T-helper 1 cell (primary cell): ENCODE measurements at places on chromosomes 7 and 10.

GRCh38 chr7:101066141-101066832 lies 19.0 kb upstream of the TRIM56 start:
- no peak for DNase-seq

DNA sequence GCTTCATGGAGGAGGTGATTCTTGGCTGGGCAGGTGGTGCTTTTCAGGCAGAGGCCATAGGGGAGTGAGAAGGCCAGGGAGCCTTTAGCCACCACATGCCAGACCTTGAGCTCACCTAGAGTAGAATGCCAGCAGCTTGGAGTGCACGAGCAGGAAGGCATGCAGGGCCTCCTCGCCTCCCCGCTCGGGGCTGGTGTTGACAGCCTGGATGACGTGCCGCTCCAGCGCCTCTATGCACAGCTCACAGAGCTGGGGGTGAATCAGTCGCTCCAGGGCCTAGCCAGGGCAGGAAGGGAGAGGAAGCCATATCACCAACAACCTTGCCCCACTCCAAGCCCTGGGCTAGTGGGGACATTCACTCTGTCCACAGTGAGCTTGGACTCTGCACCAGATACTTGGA lies 15.7 kb downstream of the HPS1 start:
- DNase-seq, result no peak

- DNase-seq, result no peak
Observed at GRCh38 chr7:25860275-25861163, 291.5 kb upstream of the NFE2L3 start.

DNA sequence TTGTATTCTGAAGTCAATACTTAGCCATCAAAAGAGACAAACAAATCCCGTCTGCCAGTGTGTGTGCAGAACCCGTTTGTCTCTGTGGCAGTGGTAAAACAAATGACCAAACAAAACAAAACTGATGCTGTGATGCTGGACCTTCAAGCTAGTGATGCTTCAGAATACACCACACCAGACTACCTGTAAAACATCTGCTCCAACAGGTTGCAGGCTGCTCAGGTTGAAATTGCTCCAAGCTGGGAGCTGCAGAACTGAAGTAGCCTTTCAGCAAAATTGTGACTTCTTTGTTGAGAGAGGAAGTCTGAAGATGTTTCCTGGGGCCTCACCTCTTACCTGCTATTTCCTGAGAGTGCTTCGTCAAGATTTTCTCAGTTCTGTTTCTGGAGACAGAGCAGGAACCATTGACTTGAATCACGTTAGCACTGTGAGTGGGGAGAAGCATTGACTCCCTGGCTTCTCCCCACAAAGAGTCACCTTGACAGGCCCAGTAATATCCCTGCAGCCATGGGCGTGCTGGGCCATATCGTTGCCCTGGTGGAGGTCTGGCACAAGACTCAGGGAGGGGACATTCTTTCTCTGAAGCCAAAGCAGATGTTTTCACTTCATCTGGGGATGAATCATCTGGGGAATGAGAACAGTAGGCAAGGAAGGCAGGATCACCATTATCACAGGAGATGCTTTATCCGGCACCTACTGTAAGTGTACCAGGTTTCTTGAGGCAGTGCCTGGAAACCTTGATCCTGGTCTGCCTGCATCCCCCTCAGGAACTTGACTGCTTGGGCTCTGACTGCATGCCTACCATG lies 80.2 kb downstream of the RBM20 start:
- DNase-seq, result no peak

DNA sequence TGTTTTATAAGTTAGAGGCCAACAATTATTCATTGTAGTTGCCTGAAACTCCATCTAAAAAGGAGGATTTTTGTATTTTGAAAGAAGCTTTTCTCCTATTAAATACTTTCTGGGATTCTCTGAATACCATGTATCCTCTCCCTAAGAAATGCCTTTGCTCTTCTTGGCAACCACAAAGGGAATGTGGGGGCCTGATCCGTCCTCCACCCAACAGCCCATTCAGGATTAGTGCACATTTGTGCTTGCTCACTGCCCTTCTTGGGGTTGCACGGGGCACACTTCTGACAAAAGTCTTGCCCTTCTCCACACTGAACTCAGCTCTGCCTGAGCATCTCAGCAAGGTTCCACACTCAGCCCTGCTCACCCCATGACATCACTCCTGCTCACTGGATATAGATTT lies 194.2 kb downstream of the SLC25A13 start:
- DNase-seq, result no peak

DNA sequence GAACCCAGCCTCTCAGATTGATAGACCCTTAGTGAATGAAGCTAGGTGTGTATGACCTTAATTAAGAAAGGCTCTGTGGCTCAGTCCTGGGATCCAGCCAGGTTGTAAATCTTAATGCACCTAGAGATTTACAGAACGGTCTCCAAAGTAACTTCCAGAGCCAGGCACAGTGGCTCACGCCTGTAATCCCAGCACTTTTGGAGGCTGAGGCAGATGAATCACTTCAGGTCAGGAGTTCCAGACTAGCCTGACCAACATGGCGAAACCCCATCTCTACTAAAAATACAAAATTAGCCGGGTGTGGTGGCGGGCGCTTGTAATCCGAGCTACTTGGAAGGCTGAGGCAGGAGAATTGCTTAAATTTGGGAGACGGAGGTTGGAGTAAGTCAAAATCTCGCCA lies 24.3 kb downstream of the CALHM2 start:
- DNase-seq, result no peak

DNA sequence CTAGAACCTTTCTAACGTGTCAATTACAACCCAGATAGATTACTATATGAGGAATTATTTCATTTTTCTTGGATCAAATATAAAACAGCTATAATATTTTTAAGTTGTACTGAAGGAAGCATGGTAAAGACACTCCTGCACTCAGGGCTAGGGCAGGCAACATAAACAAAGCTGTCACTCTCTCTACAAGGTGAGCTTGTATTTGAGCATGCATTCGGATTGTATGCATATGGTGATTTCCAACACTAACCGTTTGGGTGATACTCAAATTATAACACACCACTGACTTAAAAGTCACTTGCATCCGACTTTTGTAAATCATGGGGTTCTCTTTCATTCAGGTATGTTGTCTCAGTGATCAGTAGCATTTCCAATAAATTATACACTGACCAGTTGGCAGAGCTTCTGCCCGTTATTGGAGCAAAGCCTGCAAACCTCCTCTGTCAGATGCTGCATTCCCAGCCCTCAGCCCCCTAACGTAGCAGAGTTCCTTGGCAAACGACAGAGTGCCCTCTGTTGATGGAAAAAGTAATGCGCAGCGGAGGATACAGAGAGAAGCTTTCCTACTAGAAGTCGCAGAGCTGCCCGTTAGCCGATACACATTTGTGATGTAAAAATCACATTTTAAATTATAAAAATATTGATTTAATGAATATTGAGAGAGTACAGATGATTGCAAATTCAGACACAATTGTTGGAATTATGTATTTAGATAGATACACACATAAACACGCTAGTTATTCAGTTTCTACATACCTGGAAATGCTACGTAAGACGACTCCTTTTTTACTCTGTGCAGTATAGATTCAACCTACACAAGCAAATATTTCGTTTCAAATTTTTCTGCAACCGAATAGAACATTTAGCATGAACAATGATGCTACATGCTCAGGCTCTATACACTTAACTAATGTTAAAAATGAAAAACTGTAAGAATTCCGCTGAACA lies 173.9 kb upstream of the SP4 start:
- peak; percentile 3 for DNase-seq

- DNase-seq, result no peak
Observed at GRCh38 chr7:2920956-2921652, 77.0 kb upstream of the GNA12 start.

GRCh38 chr10:10311966-10312365 lies 705.7 kb upstream of the CELF2 start:
- no peak for DNase-seq

GRCh38 chr10:119786117-119786769 lies 60.4 kb downstream of the INPP5F start:
- no peak for DNase-seq

DNA sequence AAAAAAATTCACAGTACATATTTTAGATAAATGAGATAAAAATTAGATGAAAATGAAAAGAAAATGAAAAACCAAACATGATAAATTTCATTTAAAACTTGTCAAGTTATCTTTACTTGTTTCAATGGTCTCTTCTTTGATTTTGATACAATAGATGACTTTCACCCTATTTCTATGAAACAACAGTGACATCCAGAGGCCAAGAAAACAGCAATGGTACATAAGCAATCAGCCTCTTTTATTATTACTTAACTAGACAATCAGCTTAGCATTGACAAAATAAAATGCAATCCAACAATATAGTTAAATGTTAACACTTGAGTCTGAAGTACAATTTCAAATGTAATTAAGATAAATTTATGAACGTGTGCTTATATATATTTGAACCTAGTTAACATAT lies 74.8 kb upstream of the GPR37 start:
- no peak for DNase-seq

GRCh38 chr7:2646680-2647571 lies 15.1 kb downstream of the TTYH3 start:
- no peak for DNase-seq

DNA sequence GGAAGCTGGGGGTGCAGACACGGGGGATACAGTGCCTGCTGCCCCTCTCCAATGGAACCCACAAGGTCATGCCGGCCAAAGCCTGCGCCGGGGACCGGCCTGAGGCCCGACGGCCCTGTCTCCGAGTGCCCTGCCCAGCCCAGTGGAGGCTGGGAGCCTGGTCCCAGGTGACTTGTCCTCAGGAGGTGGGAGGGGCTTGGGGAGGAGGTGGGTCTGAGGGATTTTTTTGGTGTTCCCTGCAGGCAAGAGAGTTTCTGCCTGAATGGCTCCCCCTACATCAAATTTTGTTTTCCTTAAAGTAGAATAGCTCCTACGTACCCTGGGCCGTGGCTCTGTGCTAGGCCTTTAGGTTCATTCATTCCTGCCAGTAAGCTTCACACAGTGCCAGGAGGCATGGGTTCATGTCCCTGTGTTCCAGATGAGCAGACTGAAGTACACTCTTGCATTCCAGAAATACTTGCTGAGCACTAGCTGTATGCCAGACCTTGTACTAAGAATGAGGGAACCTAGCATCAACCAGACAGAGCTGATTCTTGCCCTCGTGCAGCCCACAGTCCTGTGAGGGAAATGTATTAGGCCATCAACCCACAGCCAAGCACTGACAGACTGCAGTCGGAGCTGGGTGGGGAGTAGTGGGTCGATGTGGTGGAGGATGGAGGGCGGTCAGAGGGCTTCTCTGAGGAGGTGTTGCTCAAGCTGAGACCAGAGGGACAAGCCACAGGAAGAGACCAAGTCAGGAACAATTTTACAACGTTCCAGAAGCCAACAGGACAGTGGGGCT lies 31.1 kb downstream of the TBATA start:
- no peak for DNase-seq

DNA sequence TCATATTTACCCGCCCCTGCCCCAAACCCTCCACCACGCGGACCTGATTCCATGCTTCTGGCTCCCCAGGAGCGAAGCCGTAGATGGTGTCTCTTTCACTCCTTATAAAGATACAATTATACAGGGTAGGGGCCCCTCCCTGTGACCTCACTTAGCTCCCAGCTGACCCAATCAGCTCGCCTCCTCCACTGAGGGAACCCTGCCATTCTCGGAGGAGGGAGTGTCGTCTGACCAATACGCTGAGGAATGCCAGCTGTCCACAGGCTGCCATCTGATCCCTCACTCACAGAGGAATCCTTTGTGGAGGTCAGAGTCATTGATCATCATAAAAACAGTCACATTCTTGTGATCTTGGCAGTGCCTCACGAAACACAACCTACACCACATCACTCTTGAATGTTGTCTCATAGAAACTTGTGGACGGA lies 67.5 kb upstream of the INSIG1 start:
- no peak for DNase-seq

DNA sequence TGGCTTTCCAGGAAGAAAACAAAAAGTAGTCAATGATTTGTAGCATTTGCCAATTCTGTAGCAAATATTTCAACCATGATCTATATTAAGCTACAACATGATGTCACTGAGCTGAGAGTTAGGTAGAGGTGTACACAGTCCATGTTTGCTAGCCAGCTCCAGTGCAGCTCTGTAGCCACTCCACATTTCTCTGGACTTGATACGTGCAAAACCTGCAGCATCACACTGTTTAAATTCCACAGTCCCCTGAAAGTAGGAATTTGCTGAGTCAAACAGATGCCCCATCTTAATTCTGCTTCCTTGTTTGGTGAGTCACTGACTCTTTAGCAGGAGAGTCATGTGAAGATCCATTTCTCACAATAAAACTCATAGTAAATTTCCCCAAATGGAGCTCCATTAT lies 89.8 kb upstream of the LRRTM3 start:
- no peak for DNase-seq

GRCh38 chr7:94289071-94289470 lies 105.6 kb upstream of the COL1A2 start:
- DNase-seq, result no peak

DNA sequence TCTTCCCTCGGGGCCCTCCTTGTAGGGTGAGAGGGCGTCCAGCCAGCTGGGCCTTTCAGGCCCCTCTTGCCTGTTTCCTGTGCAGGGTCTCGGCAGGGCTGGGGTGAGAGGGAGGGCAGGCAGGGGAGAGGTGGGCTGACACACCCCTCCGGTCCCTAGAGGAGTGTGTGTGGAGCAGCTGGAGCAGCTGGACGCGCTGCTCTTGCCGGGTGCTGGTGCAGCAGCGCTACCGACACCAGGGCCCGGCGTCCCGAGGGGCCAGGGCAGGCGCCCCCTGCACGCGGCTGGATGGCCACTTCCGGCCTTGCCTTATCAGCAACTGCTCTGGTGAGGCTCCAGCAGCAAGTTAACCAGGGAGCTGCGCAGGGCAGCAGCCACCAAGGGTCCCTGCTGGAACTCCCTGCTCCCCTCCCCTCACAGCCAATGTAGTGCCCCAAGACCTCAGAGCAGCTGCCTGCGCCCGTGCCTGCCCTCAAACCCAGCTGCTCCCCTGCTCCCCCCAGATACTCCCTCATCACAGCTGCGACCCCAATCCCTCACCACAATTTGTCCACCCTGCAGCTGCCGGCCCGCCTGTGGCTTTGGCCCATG lies 15.7 kb upstream of the ZNF862 start:
- no peak for DNase-seq

- DNase-seq, result no peak
Observed at GRCh38 chr7:142581341-142581740, 167.9 kb upstream of the PRSS1 start.

DNA sequence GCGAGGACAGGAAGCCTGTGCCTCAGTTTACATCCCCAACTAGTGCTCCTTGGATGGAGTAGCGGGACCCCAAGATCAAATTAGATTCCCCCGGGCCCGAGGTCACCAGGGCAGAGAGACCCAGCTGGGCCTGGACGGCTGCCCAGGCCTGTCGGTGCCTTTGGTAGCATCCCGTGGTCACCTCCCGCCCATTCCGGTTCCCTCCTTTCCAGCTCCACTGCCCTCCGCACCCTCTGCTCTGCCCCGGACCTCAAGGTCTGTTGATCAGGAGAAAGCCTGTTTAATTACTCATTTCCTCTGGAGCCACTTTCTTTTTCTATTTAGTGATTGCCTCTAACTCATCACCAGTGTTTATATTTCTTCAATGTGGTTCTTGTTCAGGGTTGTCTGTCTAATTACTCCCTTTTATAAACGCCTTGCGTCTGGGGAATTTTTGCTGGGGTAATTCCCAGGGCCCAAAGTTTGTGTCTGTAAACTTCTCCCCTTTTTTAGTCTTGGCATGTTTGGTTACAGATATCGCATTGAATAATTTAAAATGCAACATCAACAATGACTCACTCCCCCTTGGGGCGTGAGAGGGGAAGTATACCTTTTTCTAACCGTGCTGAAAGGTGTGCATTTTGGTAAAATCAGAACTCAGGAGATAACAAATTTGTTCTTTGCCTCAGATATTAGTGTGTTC lies 1.9 kb downstream of the FOXK1 start:
- DNase-seq, result peak; percentile 28
